ENCODE measurements at places on chromosomes 5 and 9.

GRCh38 chr5:135559354-135559753, 19.4 kb downstream of the CXCL14 start:
- no peak for DNase-seq

- DNase-seq: no peak
Observed at GRCh38 chr9:2208991-2209390, 193.8 kb downstream of the SMARCA2 start.

GRCh38 chr9:125637241-125637640, 69.8 kb downstream of the MAPKAP1 start:
- DNase-seq: no peak

- DNase-seq: no peak
Observed at GRCh38 chr5:146510559-146511125, 5.3 kb downstream of the GPR151 start.

GRCh38 chr9:119334745-119335144, 34.5 kb downstream of the BRINP1 start:
- DNase-seq: no peak

- no peak for DNase-seq
Observed at GRCh38 chr5:174777583-174777982, 53.2 kb downstream of the MSX2 start.

DNA sequence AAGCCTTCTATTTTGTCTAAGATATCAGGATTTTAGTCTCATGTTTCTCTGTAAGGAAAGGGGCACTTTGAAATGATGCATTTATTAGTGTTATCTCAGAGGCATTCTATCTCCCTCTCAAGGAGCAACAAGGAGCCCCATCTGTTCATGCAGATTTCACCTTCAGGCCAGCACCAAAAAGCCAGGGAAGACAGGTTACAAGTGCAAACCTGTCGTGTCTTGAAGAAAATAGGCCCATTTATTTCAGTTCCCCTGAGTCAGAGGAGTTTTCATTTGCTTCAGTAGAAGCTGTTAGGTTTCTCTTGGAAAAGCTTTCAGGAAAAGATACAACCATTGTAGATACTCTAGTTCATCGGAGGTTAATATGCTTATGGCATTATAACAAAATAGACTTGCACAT, 97.2 kb downstream of the SPOCK1 start:
- no peak for DNase-seq

DNA sequence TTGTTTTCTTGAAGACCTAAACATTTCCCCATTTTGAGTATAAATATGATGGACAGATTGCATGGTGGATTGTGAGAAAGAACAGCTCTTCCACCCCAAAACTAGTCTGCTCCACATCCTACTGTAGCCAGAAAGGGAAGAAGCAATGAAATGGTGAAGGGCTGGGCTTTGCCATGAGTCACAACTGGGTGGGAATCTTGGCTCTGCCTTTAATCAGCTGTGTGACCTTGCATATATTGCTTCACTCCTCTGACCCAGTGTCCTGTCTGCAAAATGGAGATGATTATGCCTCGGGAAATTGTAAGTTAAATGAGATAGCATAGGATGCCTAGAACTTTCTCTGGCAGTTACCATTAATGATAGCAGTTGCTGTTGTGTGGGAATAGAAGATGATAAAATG, 101.9 kb downstream of the PDE8B start:
- no peak for DNase-seq

- DNase-seq: no peak
Observed at GRCh38 chr5:15615859-15616258, 115.9 kb downstream of the FBXL7 start.

- DNase-seq: no peak
Observed at GRCh38 chr5:169100735-169101075, 200.2 kb downstream of the SLIT3 start.

DNA sequence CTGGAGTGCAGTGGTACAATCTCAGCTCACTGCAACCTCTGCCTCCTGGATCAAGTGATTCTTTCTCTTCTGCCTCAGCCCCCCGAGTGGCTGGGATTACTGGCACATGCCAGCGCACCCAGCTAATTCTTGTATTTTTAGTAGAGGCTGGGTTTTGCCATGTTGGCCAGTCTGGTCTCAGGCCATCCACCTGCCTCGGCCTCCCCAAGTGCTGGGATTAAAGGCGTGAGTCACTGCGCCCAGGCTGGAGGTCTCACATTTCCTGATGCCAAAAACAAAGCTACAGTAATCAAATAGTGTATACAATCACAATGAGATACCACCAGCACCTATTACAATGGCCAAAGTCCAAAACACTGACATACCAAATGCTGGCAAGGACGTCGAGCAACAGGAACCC, 51.1 kb downstream of the TTLL11 start:
- no peak for DNase-seq

DNA sequence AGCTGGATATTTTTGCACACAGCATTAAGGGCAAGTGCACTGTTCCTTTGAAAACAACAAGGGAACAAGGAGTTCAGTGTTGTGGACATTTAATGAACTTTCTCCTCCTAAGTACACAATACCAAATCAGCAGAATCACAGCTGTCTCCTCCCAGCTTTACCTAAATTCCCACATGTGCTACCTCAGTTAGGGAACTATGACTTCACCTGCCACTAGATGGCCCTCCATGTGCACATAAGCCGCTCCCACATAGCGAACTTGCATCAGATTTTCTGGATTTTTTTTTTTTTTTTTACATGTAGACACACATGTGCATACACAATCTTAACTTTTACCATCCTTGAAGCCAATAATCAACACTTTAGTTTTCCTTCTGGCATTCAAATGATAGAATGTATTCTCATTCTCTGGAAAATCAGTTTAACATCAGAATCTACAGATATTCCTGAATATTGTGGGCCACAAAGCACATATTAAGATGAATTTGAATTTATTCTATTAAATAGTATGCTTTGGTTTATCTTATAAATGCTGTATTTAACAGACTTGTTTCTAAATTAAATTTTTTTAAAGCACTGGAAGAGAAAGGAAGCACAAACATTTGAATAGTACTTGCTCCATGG, 123.6 kb downstream of the PALM2AKAP2 start:
- DNase-seq: peak; percentile 7

GRCh38 chr5:156835905-156836304, 14.2 kb upstream of the PPP1R2B start:
- DNase-seq: no peak

DNA sequence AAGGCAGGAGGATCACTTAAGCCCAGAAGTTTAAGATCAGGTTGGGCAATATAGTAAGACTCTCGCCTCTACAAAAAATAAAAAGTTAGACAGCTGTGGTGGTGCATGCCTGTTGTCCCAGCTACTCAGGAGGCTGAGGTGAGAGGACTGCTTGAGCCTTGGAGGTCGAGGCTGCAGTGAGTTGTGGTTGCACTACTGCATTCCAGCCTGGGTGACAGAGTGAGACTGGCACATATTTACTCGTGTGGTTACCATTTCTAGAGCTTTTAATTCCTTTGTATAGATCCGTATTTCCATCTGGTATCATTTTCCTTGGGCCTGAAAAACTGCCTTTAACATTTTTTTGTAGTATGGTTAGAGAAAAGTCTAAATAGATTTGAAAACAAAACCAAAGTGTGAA, 7.8 kb downstream of the IL6ST start:
- no peak for DNase-seq

GRCh38 chr9:127776195-127776923, 2.1 kb downstream of the SH2D3C start:
- peak; percentile 74 for DNase-seq

DNA sequence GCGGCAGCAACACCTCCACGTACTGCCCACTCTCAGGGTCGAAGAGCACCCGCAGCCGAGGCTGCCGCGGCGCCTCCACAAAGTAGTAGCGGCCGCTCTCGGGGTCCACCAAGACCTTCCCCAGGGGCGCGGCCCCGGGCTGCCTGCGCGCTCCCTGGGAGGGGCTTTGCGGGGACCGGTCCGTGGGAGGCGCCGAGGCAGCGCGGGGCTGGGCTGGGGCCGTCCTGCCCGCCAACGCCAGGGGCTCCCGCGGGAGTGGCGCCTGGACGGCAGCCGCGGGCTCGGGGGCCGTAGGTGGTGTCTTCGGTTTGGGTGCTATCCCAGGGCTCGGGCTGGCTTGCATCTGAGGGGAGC, 2.6 kb upstream of the MZB1 start:
- no peak for DNase-seq

GRCh38 chr5:158273035-158273434, 414.1 kb upstream of the CLINT1 start:
- DNase-seq: no peak

- DNase-seq: no peak
Observed at GRCh38 chr9:76266649-76267283, 127.5 kb downstream of the RFK start.
